ENCODE measurements at places on chromosomes 12 and 14.
A peak's percentile ranks its signal among the peaks of the same experiment; 100 is the strongest.

DNA sequence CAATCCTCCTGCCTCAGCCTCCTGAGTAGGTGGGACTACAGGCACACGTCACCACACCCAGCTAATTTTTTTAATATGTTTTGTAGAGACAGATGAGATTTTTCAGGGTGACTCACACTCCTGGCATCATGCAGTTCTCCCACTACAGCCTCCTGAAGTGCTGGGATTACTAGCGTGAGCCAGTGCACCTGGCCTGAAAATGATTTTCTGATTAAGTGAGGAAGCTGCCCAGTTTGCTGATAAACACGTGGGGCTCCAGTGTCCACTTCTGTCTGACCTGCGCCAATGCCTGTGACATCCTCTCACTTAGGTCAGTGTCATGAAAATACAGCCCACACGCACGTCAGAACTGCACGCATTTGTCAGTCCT lies 37.0 kb upstream of the SFSWAP start:
- DNase-seq, result no peak

DNA sequence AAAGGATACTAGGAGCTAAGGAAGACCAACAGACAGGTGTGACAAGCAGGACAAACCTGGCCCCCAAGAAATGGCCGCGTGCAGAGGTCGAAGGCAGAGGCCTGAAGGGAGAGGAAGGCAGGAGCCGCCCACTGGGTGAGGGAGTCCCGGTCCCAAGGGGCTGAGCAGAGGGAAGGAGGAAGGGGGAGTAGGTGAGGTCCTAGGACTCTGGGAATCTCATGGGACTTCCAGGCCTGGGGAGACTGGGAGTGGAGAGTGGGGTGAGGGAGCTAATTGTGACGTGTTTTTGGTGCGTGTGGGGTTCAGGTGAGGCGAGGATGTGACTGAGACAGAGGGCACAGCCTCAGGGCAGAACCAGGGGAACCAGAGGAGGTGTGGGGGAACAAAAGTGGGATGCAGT lies 11.7 kb upstream of the FLVCR2 start:
- DNase-seq, result no peak

DNA sequence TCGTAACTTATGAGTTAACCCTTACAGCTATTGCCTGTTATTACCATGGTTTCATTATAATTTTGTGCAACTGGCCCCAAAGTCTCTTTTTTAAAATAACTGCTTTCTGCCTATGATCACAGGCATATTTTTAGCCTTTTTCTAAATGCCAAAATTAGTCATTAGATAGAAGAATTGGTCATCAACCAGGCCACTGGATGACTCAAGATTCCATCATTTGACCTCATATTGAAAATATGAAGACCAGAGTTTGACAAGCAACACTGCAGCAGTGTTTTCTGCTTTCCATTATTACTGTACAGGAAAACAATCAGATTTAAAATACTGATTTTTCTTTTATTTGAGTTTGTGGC lies 54.7 kb upstream of the OTOGL start:
- no peak for DNase-seq

- DNase-seq, result no peak
Measured at GRCh38 chr12:26212396-26212795, 17.0 kb downstream of the SSPN start.

GRCh38 chr12:39006286-39006685 lies 100.9 kb upstream of the CPNE8 start:
- DNase-seq, result no peak

DNA sequence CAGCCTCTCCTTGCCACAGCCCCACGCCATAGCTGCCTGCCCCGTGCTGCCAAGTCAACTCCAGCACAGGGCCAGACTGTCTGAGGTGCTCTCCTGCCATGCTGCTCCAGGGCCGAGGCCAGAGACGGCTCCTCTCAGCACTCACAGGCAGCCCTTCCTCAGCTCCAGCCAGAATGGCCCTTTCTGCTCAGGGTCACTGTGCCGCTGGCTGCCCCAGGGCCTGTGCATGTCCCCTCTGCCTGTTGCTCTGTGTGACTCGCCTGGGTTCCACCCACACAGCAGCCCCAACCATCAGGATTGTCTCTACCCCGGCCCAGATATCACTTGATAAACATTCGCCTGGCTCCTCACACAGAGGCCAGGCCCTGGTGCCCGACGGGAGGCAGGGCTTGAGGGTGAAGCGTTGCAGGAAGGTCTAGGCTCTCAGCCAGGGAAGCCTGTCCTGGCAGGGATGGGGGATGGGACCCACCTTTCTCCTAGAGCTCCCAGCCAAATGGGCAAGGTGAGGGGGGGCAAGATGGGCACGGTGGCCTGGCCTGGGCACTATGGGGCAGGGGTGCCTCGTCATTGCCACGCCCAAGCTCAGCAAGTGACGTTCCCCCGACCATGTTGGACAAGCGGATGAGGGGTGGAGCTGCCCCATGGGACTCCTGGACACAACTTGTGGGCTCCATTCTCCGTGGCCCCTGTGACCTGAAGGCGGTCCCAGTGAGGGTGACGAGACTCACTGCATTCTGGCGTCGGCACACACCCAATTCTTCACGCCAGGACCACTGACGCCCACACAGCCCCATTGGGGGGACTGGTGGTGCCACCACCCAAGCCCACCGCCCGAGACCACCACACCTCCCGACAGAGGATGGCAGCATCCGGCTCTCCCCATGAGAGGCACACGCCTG lies 27.4 kb upstream of the BTBD6 start:
- DNase-seq, result no peak

DNA sequence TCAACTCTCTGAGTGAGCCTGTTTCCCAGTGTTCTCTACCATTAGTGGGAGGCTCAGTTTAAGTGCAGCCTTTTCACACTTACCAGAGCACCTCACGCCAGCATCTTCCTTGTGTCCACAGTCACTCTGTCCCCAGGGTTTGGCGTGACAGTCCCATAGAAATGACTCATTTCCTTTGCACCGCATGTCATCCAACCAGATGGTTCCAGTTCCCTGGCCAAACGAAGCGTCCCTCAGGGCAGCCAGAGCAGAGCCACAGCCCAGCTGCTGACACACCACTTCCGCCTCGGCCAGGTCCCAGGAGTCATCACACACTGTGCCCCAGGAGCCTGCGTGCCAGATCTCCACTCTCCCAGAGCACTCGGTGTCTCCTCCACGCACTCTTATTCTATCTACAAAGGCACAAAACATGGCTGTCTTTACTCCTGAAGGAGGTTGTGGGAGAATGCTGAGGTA lies 65.4 kb downstream of the ACSM4 start:
- no peak for DNase-seq

DNA sequence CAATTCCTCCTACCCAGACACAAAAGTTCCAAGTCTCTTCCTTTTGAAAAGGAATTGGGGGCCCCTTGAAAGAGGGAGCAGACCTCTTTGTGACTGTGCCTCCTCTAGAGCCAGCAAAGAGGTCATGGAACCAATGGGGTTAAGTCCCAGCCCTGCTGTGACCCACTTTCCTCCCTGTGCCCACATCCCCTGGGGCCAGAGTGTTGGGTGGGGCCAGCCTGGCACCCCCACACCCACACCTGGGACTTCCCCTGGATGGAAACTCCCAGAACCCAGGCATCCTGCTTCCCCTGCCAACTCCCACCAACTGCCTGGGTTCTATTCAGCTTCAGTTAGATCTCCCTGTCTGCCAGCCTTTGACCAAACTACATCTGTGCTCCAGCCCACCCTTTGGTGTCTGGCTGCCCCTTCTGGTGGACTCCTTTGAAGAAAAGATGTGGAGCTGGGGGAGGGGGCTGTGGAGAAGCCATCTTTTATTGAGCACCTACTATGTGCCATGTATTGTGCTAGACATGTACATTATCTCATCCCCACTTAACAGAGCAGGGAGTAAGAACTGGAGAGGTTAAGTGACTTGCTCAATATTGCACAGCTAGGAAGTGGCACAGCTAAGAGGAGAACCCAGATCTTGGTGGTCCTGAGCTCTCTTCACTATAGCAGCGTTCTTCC lies 4.6 kb upstream of the RARG start:
- no peak for DNase-seq

DNA sequence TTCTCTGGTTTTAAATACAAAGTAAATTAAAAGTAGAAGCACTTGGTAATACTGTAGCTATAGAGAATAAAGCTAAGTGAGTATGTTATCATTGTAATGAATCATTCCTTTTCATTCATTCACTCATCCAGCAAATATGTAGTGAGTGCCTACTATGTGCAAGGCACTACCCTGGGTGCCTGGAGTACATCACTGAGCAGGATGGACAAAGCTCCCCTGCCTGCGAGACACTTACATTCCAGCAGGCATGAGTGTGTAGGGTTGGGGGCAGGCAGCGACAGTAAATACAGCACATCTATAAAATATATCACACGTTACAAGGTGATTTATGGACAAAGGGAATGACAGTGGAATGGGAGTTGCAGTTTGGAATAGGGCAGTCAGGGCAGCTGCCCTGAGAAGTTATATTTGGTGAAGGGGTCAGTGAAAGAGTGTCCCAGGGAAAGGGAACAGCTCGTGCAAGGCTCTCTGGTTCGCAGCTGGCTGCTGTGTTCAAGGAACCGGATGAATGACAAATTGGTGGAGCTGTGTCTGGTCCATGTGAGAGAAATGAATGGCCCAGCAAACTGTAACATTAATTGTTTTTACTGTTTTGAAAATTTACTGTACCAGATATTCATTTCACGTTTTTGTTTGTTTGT lies 159.6 kb downstream of the CRADD start:
- DNase-seq, result no peak

GRCh38 chr12:71772735-71773134 lies 18.1 kb downstream of the RAB21 start:
- no peak for DNase-seq

DNA sequence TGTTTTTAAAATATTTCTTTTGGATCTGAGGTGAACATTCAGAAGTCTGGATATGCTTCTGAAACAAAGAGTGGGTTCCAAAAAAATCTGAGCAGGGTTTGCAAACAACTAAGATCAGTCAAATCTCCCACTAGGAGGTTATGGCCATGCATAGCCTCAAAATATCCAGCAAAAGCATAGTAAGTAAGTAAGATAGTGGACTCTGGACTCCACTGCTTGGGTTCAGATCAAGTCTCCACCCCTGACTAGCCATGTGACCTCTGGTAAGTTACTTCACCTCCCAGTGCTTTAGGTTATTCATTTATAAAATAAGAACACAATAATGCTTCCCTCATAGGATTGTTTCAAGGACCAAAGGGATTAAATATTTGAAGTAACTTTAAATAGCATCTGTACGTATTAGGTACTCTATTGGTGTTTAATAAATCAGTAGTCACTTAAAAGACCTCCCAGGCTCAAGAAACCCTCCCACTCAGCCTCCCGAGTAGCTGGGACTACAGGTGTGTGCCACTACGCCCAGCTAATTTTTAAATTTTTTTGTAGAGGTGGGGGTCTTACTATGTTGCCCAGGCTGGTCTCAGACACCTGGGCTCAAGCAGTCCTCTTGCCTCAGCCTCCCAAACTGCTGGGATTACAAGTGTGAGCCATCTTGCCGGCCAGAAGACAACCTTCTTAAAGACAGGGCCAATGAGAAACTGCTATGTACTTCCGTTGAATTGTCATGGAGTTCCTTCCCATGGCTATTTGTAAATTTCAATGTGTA lies 95.7 kb upstream of the SOX5 start:
- no peak for DNase-seq

DNA sequence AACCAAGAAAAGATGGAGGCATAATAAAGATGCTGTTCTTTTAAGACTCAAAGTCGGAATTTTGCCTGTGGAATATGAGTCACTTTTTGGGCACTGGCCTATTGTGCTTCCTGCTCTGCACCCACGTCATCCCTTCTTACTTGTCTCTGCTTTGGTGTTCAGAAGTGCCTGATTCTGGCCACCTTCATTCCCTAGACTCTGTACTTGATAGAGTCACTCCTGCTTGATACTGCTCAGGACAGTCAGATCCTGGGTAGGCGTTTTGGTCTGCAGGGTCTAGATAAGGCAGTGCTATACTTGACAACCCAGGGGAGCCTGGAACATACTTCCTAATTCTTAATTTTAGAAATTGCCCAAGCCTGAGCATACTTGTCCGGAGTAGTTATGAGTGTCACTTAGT lies 1.9 kb downstream of the LRRK2 start:
- no peak for DNase-seq

DNA sequence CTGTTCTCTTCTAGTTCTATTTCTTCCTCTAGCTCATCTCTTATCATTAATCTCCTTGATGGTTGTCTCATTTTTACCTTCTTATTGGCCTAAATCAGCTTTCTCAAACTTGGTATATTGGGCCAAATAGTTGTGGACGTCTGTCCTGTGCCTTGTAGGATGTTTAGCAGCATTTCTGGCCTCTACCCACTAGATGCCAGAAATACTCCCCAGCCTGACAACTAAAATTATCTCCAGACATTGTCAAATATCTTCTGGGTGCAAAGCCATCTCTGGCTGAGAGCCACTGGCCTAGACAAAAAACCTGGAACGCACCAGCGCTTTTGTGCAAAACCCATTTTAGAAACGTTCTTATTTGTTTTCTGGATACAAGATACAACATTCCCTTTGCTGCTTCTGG lies 38.8 kb upstream of the LRRC10 start:
- no peak for DNase-seq

GRCh38 chr12:84644908-84645307 lies 267.7 kb downstream of the SLC6A15 start:
- DNase-seq, result no peak

GRCh38 chr12:96408993-96409392 lies 8.8 kb upstream of the CDK17 start:
- DNase-seq, result no peak

DNA sequence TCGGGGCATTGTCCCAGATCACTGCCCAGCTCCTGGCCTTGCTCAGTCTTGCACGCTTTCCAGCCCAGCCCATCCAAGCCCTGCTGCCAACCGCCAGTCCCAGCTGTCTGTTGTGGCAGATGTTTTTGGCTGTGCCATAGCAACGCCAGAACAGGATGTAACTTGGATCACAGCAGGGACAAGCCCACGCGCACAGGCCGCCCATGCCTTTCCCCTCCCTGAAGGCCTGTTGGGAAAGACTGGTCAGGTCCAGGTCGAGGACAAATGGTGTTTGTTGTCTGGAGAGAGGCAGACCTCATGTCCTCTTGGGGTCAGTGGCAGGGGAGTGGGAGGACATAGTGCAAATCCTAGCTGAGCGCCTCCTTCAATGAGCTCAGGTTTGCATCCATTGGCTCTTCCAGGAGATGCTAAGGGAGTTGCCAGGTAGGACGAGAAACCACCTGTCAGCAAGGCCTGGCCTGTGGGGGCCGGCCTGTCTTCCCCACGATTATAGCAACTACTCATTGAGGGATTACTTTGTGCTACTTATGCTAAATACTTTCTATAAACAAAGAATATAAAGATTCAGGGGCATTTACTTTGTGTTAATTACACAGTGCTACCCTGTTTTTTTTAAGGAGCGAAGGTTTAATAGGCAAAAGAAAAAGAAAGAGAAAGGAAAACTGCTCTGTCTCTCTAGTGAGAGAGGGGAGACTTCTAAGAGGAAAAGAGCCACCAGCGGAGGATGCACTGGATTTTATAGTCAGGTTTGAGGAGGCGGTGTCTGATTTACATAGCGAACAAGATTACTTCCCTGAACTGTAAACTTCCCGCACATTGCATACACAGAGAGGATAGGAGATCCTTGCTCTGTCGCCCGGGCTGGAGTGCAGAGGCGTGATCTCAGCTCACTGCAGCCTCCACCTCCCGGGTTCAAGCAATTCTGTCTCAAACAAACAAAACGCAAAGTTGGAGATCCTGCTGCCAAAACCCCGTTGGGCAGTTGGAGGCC lies 42.8 kb upstream of the CORO1C start:
- DNase-seq, result peak; percentile 61

All from urinary bladder (tissue), 4 donors.